ENCODE measurements at places on chromosomes 5 and 9. TPM values are rescaled to one million over a fixed set of nuclear protein-coding genes. Genes with fewer than 3 reads are reported as not detected.

CDH12 gene
- polyA plus RNA-seq = 0.01 TPM

LECT2 gene
- polyA plus RNA-seq = not detected

NR4A3 gene
- 89.7 TPM for polyA plus RNA-seq

KIAA0825 gene
- polyA plus RNA-seq = 1.7 TPM

AGXT2 gene
- polyA plus RNA-seq = not detected

GPX3 gene
- polyA plus RNA-seq = 431 TPM

UAP1L1 gene
- polyA plus RNA-seq = 6.0 TPM

FAM153A gene
- 6.2 TPM for polyA plus RNA-seq

CDH18 gene
- polyA plus RNA-seq = not detected

GAS1 gene
- 35.0 TPM for polyA plus RNA-seq

PAEP gene
- polyA plus RNA-seq = not detected

IL13 gene
- polyA plus RNA-seq = 1.2 TPM

LMX1B gene
- polyA plus RNA-seq = 0.13 TPM

IFNA2 gene
- 0.56 TPM for polyA plus RNA-seq

ANXA2R gene
- 1.1 TPM for polyA plus RNA-seq

ADAMTS6 gene
- 0.37 TPM for polyA plus RNA-seq

SLC2A8 gene
- polyA plus RNA-seq = 16.3 TPM

ROR2 gene
- 3.7 TPM for polyA plus RNA-seq

UBQLN1 gene
- polyA plus RNA-seq = 33.0 TPM

FGF1 gene
- polyA plus RNA-seq = 2.5 TPM

PARP8 gene
- polyA plus RNA-seq = 7.6 TPM

LTC4S gene
- polyA plus RNA-seq = 12.8 TPM

AIF1L gene
- 2.9 TPM for polyA plus RNA-seq

SRA1 gene
- 33.1 TPM for polyA plus RNA-seq

Data from adipose tissue (tissue), 3 donors.